ENCODE measurements at places on chromosomes 5 and 9.
A peak's percentile ranks its signal among the peaks of the same experiment; 100 is the strongest.

DNA sequence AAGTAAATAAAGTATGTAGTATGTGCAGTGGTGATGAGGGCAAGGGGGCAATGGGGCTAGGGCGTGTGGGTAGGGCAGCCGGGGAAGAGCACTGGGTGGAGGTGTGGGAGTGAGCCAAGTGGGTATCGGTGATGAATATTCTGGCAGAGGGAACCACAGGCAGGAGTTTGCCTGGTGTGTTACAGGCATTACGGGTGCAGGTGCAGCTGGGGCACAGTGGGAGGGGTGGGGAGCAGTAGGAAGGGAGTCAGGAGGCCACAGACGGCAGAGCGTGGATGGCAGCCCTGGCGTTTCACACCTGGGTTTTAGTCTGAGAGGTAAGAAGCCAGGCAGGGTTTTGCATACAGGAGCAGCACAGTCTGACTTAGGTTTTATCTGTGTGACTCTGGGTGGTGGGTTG, 35.4 kb downstream of the SFXN1 start:
- no peak for DNase-seq

DNA sequence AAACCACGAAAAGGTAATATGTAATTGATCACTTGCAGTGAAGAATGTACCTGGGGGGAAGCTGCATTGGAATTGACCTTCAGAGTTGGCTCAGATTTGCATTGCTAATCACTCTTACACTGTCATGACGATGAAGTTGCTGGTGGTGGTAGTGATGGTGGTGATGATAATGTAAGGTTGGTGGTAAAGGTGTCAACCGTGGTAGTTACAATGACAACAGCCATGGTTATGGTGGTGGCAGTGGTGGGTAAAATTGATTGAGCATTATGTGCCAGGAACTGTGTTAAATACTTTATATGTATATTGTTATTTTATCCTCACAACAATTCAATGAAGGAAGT, 282.4 kb downstream of the NR3C1 start:
- no peak for DNase-seq

DNA sequence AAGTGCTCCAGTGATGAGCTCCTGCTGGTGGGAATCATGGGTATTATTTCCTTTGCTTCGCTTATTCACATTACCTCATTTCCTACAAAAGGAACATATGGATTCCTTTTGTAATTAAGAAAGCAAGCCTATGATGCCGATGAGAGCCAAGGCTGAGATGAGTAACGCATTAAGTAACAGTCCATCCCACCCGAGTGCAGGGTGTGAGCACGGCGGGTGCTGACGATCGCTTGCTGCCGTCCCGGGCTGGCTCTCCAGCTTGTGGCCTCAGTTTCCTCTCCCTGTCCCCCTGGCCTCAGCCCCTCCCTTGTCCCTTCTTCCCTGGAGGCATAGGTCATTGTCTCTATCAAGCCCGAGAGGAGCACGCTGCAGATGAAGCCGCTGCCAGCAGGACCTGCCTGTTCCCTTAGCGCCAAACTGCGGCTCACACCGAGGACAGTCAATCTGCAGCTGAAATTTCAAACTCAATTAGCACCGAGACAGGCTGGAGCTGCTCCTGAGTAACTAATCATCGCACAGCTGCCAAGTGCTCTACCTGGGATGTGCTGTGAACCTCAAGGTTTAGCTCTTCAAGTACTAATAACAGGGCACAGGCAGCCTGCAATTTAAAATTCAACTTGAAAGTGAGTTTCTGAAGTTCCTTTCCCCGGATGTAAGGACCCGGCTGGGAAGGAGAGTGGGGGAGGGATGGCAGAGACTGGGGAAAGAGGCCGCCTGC, 115.2 kb upstream of the RAPGEF1 start:
- DNase-seq, result no peak

DNA sequence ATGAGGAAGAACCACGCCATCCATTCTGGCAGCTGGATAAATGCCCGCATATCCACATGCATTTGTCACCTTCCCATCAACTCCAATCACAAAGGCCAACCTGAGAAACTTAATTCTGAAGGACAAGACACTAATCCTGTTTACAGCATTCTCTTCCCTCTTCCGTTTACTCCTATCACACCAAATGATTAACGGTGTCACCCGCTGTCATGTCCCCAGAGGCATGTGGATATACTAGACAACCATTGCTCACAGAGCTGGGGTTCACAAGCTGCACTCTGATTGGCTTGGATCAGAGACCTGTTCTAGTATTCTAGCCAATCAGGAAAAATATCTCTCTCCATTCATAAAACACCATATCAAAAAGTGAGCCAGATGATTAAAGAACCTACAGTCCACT, 3.6 kb downstream of the MACROH2A1 start:
- DNase-seq, result no peak

DNA sequence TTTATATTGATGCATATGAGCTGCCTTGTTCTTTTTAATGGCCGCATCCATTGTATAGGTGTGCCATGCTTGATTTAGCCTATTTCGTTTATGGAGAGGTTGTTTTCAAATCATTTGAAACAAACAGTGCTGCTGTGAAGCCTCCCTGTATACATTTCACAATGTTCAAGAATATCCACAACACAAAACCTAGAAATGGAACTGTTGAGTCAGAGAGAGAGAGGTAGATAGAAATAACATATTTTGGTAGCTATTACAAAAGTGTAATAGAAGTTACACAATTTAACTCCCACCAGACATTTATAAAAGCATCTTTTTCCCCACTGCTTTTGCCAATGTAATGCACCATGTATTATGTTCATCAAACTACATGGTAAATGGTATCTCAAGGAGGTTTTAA, 82.0 kb downstream of the FRMD3 start:
- no peak for DNase-seq

DNA sequence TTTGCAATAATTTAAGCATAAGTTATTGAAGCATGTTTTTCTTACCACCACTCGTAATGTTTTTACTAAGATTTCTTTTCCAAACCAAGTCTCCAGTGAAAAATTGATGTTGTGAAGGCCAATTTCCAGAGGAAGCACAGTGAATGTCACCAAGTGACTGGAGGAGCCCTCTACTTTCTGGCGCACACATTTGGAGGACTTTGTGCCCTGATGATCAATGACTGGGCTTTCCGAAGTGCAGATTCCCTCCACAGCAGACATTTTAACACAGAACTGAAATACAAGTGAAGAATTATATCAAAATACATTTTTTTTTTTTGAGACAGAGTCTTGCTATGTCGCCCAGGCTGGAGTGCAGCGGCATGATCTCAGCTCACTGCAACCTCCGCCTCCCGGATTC, 52.6 kb downstream of the C5 start:
- no peak for DNase-seq

DNA sequence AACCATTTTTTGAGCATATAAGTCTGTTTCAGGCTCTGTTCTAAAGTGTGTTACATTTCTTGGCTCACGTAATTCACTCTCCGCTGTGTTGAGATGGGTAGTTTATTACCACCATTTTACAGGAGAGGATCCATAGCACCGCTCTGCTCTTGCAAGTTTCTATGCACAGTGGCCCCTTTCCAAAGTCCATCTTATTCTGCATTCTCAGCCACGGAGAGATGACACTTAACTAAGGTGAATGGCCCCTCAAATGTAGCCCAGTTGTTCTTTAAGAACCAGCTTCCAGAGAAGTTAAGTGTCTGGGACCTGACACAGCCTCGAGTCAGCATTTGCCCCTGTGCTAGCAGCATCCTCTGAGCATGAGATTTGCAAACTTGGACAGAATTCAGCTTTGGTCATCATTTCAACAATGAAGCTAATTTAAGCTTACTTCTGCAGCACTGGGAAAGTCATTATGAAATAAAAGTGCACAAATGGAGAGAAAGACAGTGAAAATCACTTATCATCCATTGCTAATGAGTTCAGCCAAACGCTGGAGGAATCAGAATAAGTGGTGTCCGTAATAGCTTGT, 61.9 kb downstream of the FAM78A start:
- DNase-seq, result no peak

- DNase-seq, result no peak
Measured at GRCh38 chr9:124454296-124454695, 4.0 kb downstream of the ADGRD2 start.

- DNase-seq, result no peak
Measured at GRCh38 chr9:137242269-137243203, 1.4 kb downstream of the TUBB4B start.

DNA sequence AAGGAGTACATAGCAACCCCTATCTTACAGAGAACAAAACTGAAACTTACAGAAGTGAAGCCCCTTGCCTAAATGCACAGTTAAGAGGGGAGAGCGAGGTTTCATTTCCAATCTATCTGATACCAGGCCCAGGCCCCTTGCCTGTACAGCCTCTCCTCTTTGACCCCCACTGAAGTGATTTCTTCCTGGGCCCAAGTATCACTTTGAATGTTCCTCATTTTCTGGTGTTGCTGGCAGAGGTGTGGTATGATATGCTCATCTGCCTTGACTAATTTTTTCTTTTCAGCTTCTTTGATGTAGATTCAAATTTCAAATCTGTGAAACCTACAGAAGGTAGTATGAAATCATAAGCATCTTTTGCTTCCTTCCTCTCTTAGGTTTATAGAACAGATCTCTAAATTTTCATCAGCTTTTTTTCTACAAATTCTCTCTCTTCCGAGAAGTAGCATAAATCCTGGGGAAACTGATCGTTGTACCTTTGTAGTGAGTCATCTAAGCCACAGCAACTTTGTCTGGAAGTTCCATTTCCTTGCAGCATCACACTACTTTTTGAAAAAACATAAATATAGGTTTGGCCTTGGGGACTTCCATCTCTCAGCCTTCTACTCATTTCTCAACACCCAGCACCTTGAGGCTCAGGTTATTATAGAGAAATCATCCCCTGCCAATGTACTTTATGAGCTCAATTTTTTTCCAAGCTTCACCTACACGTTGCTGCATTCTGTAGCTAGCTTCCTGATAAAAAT, 402.4 kb upstream of the PTGER4 start:
- no peak for DNase-seq

GRCh38 chr5:127813633-127814587, 110.7 kb downstream of the CCDC192 start:
- DNase-seq, result peak; percentile 83

DNA sequence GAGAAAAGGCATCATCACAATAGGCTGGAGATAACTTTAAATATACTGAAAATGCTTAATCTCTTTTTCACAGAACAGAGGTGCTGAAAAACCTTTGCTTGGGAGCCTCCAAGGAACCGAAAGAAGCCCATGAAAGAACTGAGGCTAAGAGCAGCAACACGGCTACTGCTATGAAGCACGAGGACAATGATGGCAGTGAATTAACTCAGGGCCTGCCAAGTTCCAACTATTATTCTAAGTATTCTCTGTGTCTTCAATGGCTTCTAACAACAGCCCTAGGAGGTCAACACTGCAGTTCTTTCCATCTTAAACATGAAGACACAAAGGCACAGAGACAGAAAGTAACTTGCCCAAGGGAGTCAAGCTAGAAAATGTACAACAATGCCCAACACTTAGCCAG, 293.0 kb upstream of the DAP start:
- DNase-seq, result no peak

DNA sequence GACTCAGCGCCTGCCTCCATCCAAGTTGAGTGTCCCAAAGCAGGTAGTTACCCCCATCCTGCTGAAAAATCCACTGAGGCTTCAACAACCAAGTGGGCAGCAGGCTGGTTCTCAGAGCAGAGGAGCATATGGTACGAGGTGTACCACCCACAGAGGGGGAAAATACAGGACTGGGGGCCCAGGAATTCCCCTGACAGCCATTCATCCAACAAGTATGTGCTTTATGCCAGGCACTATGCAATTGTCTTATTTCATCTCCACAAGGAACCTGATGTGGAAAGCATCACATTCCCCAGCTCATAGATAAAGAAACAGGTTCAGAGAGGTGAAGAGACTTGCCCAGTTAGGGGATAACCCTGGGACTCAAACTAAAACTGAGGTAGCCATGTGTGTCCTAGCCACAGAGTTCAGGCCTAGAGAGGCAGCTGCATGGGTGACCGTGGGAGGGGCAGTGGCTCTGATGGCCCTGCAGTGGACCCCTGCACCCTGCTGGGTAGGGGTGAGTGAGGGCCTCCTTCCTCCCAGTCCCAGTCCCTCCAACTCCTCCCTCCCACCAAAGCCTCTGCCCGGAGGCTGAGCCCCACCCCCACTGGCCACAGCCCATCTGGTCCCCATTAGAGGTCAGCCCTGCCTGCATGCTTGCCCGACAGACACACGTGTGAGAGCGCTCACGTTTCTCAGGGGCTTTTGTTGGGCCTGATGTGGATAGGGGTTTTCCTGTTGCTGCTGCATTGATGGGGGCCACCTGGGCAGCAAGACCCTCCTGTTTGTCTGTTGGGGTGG, 11.5 kb downstream of the PDLIM4 start:
- DNase-seq, result peak; percentile 96

- no peak for DNase-seq
Measured at GRCh38 chr9:116653348-116654058, 33.6 kb upstream of the TRIM32 start.

DNA sequence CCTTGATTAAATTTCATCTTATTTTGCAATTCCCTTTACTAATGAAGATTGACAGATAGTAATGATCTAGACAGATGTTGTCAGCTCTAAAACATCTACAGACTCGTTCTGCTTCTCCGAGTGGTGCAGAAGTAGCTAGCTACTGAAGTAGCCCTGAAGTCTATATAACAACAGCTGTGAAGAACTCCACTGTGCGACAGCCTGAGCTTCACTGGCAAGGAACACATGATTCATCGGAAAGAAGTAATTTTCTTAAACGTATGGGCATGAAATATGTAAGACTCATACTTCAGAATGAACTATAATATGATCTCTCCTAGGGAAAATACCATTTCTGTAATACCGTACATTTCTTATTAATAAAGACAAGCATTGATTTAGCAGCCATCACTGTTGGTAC, 96.2 kb downstream of the TRPM3 start:
- no peak for DNase-seq

DNA sequence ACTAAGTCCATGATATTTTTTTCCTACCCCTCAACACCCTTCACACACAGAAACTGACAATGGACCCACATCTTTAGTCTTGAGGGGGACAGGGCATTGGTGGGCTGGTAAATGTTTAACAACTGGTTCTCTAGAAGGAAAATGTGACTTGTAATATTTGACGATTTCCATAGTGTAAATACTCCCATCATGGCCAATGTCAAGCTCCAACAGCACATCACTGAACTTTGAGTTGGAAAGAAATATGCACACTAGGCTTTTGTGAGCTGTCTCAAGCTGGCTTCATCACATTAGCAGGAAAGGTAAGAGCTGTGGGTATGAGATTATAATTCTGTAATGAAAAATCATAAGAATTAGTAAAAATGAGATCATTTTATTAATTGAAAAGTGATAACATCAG, 189.9 kb upstream of the PRLR start:
- DNase-seq, result no peak

GRCh38 chr5:111072949-111073682, 1.6 kb downstream of the TSLP start:
- peak; percentile 53 for DNase-seq

DNA sequence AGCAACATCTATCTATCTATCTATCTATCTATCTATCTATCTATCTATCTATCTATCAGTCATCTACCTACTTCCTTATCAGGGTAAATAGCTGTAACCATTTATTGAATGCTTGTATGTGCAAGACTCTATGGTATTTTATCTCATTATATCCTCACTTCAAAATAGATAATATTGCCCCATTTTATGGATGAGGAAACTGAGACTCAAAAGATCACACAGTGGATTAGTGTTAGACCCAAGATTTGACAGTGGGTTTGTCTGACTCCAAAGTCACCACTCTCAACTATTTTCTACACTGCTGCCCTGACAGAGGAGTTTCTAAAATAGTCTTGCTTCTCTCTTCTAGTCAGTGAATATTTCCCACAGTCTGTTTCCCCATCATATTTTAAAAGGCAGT, 94.3 kb upstream of the NR3C1 start:
- no peak for DNase-seq

GRCh38 chr9:124467410-124468060, 17.3 kb downstream of the ADGRD2 start:
- no peak for DNase-seq

- peak; percentile 35 for DNase-seq
Measured at GRCh38 chr5:106121972-106122605, 1548.6 kb downstream of the EFNA5 start.
